ENCODE measurements at places on chromosomes 2 and 18.

DNA sequence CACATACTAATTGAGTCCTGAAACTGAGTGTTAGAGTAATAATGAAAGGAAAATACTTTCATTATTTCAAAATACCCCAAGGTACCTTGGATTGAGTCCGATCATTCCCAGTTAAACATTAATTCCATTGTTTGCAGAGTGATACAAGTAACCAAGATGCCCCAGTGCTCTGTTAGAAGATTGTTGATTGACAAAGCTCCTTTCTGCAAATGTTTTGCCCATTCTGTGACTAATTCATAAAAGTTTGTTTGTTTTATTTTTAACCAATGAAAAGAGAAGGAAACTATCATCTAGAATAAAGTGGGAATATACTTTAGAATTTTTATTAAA, 124.0 kb downstream of the GULP1 start:
- DNase-seq: no peak

- no peak for DNase-seq
These were observed 204.8 kb upstream of the PARD3B start for GRCh38 chr2:204340511-204340910.

DNA sequence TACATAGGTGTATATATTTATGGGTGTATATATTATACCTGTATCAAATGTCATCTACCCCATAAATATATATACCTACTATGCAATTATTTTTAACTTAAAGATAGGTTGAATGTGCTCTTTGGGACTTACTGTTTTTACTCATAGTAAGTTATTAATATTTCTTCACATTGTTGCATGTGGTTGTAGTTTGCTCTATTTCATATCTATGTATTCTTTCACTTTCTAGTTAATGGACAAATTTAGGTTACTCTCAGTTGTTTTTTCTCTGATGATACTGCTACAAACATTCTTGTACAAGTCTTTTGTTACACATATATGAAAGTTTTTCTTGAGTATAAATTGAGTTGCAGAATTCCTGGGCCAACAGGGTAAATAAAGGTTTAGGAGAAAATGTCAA, 601.8 kb upstream of the ID2 start:
- DNase-seq: no peak

DNA sequence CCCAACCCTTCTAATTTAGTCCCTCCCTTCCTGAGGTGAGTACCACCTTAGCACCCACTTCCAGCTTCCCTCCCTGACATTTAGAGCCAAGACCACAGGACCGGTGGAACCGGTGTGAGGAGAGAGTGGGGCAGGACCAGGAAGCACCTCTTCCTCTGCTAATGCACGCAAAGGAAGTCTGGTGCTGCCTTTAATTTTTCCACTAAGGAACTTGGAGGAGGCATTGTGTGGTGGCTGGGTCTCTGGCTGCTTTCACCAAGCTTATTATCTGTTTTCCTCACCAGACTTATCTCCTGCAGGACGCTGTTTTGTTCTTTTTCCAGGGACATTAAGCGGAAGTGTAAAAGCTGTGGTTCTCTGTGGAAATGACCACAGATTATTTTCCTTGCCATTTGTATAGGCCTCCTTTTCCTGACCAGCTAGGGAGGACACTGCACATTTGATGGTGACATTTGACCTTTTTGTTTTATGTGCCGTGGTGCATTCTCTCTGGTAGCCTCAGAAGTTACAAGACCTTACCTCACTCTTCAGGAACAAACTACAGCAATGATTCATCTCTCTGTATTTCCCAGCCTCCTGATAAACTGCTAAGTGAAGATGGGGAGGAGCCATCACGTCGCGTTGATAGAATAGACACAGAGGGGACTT, 39.8 kb upstream of the SPTBN1 start:
- no peak for DNase-seq

DNA sequence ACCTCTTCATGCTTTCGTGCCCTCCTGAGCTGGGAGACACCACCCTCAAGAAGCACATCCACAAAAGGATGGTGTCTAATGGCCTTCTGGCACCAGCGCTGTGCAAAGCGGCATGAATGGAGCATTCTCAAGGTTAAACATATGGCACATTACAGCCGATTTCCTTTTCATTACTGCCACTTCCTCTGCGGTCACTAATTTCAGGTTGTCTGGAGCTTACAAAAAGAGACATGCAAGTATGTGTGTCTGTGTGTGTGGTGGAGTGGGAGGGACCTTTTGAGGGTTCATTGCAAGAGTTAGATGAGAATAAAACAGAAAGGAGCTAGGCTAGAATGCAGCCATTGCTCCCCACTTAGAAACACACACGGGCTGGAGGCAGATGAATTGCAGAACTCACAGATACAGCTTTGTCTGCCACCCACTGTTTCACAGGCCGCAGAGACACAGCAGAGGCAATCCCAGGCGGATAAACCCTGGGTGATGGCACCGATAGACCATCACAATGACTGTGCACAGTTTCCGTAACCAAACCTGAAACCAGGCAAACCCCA, 76.0 kb downstream of the TGIF1 start:
- DNase-seq: no peak

- no peak for DNase-seq
These were observed 34.0 kb upstream of the CTIF start for GRCh38 chr18:48504819-48505218.

DNA sequence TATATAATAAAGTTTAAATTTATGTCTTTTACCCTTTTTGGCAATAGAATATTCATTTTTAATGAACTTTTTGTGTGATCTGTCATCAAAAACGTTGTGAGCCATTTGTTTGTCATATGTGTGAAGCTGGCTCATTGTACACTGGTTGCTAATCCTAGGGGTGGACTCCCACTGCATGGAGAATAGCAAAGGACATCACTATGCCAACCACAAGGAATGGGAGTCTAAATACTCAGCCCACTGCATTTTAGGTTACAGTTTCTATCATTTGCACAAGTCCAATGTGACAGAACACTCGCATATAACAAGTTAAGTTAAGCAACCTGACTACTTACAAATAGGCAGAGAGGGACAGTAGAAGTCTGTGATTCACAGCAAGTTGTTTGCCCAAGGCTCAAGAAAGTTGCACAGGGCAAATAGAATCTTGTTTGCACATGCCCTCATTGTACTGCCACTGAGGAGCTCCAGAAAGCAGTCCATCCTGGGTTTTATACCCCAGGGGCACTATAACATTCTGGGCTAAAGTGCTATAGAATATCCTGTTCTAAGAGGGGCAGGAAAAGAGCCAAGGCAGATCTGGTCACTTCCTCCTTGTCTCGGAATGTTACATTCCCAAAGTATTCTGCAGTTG, 545.9 kb upstream of the GCFC2 start:
- no peak for DNase-seq

GRCh38 chr2:102522890-102523289, 49.9 kb downstream of the SLC9A4 start:
- DNase-seq: no peak

GRCh38 chr2:129302561-129303183, 676.8 kb upstream of the RAB6C start:
- DNase-seq: no peak

GRCh38 chr2:128282246-128282975, 36.3 kb downstream of the HS6ST1 start:
- DNase-seq: no peak

GRCh38 chr2:113973810-113974209, 83.9 kb downstream of the ACTR3 start:
- DNase-seq: no peak

- no peak for DNase-seq
These were observed 63.6 kb downstream of the COX7A2L start for GRCh38 chr2:42297322-42297936.

DNA sequence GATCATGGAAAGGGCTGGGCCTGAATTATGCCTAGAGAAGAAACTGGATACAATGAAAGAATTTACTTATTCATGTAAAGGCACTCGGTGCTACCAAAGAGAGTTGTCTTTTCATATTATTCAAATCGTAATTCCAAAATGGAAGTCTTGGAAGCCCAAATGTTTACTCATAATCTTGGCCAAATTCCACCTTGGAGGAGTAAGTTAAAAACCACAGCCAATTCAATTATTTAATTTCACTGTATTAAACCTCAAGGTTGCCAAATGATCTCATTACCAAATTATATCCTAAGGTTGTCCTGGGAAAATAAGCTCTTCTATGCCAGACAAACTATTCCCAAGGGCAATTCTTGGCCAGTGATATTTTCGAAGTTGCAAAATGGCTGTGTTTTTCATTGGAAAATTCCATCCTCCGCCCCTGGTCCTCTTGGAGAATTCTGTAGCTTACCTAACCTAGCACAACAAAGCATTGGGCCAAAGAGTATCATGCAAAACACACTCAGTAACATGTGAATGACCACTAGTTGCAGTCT, 11.1 kb upstream of the VPS4B start:
- no peak for DNase-seq

DNA sequence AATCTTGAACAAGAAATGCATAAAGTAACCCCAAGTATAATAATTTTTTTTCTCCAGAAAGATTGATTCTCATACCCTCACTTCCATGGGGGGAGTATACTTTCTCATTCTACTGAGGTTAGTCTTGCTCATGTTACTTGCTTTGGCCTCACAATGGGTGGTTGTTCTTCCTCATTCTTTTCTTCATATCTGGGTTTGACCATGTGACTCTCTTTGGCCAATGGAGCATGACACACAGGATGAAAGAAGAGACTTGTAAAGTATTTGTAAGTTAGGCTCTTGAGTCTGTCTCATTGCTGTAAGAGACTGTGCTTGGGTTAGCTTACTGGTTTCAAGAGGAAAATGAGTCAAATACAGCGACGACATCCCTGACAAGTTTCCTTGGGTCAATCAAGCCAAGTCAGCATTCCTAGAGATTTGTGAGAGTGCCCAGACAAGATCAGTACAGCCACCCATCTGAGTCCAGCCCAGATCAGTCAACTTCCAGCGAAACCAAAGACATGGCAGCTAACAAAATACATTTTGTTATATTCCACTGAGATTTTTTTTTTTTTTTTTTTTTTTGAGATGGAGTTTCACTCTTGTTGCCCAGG, 970.2 kb downstream of the BCL11A start:
- no peak for DNase-seq

DNA sequence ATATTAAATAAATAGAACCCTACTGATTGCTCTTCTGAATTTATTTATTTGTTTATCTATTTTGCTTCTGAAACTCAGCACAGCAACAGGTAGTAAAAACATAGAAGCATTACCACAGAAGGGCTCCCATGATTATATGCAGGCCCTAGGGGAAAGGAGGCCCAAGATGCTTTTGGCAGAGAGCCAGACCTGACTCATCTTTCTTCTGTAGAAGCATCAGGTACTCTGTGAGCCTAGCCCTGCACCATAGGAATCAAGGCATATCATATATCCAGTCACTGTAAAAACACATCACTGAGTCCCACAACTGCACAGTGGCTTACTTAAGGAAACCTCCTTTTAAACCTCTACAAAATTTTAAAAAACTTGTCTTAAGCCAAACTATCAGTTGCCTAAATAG, 1.8 kb downstream of the SCN9A start:
- peak; percentile 8 for DNase-seq

GRCh38 chr18:78782951-78783563, 196.6 kb upstream of the SALL3 start:
- no peak for DNase-seq

- DNase-seq: no peak
These were observed 54.1 kb downstream of the EPB41L5 start for GRCh38 chr2:120066800-120067547.

- DNase-seq: no peak
These were observed 53.2 kb upstream of the CCDC85A start for GRCh38 chr2:56130463-56131070.

DNA sequence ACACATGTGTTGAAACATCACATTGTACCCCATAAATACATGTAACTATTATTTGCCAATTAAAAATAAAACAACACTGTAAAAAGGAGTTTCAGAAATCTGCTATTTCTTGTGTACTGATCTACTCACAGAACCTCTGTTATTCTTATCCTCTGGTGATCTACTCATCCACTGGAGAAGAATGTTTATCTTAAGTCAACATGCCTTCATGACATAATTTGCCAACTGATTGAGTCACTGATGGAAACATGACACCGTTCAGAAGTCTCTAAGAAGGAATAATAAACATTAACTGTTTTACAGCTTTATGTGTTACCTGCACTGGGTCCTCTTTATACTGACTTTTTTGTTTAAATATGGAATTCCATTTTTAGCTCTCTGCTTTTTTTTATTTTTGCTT, 555.2 kb downstream of the DCDC2C start:
- no peak for DNase-seq

DNA sequence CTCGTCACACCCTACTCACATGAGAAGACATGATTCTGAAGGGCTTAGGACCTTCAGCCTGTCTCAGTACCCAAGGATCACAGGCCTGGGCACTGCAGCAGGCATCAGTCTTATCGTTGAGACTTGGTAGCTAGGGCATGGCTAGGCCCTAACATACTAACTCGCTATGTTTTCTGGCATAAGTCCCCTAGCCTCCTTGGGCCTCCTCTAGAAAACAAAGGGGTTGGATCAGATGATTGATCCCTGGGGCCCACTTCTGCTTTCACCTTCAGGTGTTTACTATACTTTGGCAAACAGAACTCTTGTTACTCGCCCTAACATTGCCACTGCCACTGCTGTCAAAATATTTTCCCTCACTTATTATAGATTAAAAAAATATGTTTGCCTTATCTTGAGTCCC, 44.2 kb downstream of the VSNL1 start:
- DNase-seq: no peak

DNA sequence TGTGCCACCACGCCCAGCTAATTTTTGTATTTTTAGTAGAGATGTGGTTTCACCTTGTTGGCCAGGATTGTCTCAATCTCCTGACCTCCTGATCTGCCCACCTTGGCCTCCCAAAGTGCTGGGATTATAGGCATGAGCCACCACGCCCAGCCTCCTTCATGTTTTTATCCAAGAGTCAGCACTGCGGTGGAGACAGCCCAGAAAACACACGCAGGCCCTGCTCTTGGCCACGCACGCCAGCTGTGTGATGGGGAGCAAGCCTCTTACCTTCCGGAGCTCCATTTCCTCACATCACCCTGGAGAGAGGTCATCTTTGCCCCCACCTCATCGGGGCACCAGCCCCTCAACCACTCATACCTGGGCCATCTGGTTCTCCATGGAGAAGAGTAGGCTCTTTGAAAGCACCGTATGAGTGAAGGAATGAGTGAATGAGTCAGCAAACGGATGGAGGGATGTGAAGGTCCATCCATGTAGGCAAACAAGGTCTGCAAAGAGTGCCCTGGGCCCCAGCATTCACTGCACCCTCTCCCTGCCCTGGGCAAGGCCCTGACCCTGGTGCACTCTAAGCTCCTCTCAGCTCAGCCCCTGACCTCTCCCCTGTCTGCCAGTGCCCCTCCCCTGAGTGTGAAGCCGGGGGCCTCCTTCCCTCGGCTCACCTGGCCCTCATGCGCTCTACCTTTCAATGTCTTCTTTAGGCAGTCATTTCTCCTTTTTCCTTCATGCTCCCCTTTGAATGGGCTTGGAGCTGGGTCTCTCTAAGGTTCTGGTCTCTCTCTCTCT, 7.4 kb downstream of the GYPC start:
- DNase-seq: no peak

- DNase-seq: no peak
These were observed 210.3 kb upstream of the ETAA1 start for GRCh38 chr2:67186871-67187270.

DNA sequence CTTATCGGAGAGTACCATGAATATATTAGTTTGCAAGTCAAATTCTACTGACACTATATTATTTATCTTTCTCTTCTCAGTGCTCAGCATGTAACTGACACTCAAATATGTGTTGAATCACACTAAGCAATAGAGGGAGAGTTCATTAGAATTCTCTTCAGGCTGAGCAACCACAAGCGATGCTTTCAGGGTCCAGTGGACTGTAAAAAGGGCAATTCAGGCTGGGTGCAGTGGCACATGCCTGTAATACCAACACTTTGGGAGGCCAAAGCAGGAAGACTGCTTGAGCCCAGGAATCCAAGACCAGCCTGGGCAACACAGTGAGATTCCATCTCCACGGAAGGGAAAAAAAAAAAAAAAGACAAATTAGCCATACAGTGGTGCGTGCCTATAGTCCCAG, 16.3 kb downstream of the PDE6D start:
- no peak for DNase-seq
